ENCODE measurements at places on chromosomes 5 and 9. TPM values are rescaled to one million over a fixed set of nuclear protein-coding genes. Genes with fewer than 3 reads are reported as not detected.

The CCIN gene
- polyA plus RNA-seq: 0.27 TPM

The PCDHGB6 gene
- 7.6 TPM for polyA plus RNA-seq

The CARD6 gene
- polyA plus RNA-seq: 2.5 TPM

- no peak for DNase-seq
Measured at GRCh38 chr9:130823435-130823834, 11.6 kb upstream of the ABL1 start.

DNA sequence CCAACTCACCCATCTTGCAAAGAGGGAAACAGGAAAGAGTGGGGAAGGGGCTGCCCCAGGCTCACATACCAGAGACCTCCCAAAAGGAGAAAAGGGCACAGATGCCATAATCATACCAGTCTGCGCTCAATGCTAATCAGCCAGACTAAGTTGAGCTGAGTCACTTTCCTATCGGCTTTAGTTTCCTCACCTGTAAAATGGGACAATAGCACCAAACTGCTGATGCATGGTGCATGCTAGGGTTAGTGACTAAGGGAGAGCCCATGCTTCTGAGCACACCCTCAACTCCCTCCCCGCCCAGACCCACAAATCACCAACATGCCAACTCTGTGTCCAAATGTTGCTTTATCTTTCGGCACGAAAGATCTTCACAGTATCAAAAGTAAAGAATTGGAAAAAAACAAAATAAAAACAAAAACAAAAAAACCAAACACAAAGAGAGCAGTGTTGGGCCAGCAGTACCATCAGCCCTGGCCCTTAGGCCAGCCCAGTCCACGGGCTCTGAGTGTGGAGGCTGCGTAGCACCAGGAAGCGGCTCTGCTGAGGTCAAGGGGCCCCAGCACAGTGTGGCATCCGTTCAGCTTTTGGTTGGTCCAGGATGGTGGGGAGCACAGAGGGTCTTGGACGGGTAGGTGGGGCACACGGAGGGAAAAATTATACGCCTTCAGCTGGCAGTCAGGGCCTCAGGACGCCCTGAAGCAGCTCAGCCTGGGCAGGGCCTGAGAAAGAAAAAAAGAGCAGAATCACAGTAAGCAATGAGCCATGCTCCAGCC is 2.9 kb upstream of the DDX41 start:
- no peak for DNase-seq

- no peak for DNase-seq
Measured at GRCh38 chr5:74250304-74251102, 390.0 kb downstream of the ENC1 start.

- no peak for DNase-seq
Measured at GRCh38 chr5:4206127-4206526, 610.5 kb downstream of the IRX1 start.

DNA sequence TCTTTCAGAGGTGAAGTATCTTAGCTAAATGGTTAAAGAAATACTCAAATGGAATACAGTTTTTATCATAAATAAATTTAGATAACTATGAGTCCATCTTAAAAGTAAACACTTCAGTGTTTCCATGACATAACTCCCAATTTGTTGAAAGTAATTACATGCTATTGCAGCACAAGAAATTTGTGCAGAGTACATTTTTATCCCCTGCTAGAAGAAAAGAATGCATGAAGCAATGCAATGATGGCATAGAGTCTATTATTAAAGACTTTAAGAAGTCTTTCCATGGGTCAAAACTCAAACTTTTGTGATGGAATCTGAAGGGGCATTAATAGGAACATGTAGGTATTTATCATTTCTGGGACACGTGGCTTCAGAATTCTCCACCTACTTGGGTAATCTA is 106.6 kb upstream of the DPYSL3 start:
- no peak for DNase-seq

DNA sequence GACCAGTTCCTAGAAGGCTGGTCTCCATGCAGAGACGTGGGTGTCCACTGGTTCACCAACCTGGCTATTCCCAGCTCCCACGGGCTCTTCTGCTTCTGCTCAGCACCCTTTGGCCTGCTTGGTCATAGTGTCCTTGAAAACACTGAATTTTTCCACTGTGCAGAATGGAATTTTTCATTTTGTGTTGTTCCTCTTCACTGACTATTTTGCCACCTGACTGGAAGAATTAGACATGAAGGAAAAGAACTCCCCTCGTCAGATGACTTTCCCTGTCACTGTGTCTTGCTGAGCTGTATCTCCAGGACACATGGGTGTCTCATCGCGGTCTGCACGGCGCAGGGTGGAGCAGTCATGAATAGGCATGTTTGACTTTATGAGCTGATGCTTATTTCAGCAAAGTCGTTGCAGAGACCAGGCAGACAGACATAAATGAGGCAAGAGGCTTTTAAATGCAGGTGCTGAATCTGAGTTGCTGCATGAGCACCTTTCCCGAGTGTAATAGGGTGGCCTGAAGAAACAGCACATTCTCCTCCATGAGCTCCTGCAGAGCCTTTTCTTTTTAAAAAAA is 50.2 kb upstream of the SEMA4D start:
- DNase-seq: no peak

DNA sequence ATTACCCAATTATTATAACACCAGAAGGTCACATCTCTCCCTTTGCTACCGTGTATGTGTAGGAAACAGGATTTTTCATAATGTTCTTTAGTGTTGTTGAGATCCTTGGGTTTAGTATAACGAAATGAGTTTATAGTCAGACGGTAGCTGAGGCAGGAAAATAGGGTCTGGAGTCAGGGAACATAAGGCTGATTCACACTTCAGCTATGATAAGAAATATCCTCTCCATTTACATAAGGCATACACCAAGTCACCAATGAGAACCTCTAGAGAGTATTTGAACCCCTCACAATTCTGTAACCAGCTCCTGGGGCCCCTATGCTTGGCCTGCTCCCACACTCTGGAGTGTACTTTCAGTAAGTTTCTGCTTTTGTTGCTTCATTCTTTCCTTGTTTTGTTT is 58.9 kb upstream of the ANKH start:
- no peak for DNase-seq

DNA sequence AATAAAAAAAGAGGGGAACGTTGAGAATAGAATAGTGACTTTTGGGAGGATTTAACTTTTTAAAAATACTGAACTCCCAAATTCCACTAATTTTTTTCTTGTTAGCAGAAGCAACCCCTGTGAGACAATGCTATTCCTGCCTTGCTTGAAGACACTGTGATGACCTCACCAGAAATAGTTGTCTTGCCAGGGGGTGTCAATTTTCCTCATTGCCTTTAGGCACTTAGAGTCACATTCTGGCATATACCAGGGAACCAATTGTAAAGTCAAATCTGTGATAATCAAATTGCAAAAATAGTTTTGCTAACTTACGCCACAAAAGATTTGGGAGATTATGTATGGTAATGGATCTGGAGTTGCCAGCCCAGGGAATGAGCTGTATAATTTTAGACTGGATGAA is 42.8 kb upstream of the RPS23 start:
- DNase-seq: no peak

GRCh38 chr5:134053840-134054338 is 49.1 kb upstream of the VDAC1 start:
- DNase-seq: no peak

GRCh38 chr9:109558718-109559151 is 60.6 kb upstream of the PTPN3 start:
- DNase-seq: no peak

- no peak for DNase-seq
Measured at GRCh38 chr9:79824265-79824664, 252.5 kb downstream of the TLE4 start.

DNA sequence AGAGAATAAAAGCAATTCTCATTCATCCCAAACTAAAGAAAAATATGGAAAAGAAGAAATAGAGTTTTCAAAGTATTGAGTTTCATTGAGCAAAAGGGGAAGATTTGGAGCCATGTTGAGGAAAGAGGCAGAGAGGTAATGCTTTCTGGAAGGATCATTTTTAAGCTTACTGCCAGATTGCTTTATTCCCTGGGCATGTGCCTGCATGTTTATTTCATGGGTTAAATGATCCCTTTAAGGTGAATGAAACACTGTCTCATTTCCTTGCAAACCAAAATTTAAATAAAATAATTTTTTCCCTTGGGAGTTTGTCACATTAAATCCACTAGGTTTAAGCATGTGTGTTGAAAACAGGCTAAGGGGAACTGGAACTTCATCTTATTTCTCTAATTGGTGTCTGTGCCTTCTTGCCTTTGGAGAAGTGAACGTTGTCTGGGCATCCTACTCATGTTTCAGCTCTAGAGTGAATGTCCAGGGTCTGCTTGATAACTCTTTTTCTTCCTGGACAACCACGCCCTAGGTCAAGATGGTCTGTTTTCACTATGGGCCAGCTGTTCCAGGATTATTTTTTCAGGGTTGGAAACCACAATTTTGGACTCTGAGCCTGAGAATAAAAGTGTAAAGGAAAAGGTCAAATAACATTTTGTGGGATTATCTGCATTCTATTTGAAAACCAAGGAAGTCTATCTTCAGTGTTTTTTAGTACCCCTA is 114.1 kb upstream of the ELL2 start:
- DNase-seq: no peak

DNA sequence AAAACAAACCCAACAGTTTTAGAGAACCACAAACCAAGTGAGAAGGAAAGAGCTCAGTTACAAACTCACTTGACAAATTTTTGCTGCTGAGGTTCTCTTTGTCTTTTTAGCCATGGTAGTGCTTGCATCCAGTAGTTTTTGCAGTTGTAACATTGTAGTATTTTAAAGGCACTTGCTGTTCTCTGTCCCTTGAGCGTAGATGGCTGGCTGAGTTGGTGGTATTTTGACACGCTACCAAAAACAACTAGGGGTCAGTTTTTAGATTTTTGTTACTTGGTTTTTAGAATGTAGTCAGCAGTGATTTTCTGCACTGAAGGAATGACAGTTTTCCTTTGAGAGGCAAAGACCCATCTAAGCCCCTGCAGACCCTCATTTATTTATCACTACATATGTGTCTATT is 58.0 kb downstream of the TLE4 start:
- no peak for DNase-seq

- DNase-seq: peak; percentile 13
Measured at GRCh38 chr9:6305954-6306563, 22.1 kb upstream of the TPD52L3 start.

Measured in renal cortex interstitium (tissue), 15 donors.